ENCODE measurements at places on chromosomes 7 and 10.

DNA sequence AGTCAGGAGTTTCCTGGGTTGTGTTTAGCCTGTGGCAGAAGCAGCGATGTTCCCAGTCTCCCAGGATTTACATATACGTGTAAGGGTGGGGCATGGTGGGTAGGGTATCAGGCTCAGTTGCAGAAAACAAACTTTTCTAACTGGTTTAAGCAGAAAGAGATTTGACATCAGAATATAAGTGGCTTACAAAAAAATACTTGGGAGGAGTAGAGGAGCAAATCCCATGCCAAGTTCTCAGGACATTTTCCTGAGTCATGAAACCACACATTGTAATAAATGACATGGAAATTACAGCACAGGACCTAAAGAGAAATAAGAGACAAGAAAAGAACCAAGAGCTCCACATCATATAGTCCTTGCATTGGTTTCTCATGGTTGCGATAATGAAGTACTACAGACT, 26.2 kb upstream of the FRMD4A start:
- DNase-seq: no peak

DNA sequence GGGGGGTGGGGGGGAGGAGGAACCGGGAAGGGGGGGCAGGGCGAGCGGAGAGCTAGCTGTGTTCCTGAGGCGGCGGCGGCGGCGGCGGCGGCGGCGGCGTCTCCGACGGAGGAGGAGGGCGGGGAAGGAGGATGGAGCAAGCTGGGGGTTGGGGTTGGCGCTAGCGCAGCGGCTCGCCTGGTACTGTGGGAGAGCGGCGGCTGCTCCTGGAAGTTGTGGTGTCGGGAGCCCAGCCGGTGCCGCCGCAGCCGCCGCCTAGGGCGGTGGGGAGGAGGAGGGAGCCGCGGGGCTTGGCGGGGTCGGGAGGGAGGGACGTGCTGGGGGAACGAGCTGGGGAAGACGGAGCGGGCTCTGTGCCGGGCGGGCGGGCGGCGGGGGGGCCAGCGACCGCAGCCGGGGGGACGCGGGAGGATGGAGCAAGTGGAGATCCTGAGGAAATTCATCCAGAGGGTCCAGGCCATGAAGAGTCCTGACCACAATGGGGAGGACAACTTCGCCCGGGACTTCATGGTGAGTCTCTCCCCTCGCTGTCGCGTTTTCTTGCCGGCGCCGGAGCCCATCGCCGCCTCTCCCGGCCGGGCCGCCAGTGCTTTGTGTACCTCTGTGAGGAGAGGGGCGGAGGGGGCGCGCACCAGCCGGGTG, at the start of gene PTPN12:
Gene PTPN12, plus strand, starts transcription at position 160 of the 642 bp plus-strand sequence. Its CDS starts 252 bp downstream, at position 412.
- peak; percentile 15 for DNase-seq

DNA sequence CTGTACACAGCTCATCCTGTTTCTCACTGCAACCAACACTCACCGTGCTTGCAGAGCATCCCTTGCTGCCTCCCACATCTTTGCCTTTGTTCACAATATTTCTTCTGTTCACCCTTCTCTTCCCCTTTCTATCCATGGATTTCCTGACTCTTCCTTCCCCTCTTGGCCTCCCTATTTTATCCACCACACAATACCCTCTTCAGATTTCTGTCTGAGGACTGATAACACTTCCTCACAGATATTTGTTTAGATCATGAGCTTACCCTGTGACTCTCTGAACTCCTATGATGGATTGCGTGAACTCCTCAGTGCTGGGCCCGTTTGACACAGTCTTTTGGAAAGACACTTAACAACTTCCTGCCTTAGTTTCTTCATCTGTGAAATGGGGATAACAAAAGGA, 62.8 kb upstream of the GPR158 start:
- no peak for DNase-seq

DNA sequence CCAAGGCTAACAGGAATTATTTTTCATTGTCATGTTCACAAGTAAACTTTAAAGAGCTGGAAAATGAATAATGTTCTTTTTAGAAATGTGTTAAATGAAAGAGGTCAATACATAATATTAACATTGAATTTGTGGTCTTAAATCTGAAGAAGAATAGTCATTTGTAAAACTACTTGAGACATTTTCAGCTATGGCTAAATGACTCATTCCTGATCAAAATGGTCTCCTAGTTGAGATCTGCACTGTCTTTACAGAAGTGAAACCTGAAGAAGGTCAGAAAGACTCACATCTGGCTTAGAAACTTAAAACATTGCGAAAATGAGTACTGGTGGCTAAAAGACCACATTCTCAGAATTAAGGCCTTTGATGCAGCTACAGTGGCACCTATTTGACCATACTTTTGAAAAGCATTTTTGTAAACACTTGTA, 5.9 kb downstream of the PIK3CG start:
- no peak for DNase-seq

Measured in stimulated activated CD8-positive, alpha-beta memory T cell treated with anti-CD3 and anti-CD28 coated beads, Interleukin-4, amount 100 ng/mL, for 4 hours (primary cell).